Activated naive CD8-positive, alpha-beta T cell treated with anti-CD3 and anti-CD28 coated beads, Interleukin-2, amount 50 U/mL, for 16 hours (primary cell): ENCODE measurements at places on chromosomes 7 and 10.

DNA sequence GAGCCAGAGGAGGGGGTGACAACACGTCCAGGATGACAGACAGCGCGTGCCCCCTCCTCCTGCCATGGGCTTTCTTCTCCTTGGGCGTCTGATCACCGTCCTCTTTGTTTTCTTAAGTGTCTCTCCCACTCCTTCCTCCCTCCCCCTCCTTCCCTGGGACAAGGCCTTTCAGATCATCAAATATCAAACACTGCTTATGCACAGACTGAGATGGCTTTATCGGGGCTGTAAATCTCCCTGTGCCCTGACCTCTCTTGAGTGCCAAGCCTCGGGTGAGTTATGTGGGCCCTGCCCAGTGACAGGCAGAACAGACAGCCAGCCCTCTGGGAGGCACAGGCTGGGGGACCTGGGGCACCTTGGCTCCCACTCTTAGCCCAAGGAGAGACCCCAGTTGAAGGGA, 116.4 kb downstream of the C10orf105 start:
- no peak for DNase-seq

DNA sequence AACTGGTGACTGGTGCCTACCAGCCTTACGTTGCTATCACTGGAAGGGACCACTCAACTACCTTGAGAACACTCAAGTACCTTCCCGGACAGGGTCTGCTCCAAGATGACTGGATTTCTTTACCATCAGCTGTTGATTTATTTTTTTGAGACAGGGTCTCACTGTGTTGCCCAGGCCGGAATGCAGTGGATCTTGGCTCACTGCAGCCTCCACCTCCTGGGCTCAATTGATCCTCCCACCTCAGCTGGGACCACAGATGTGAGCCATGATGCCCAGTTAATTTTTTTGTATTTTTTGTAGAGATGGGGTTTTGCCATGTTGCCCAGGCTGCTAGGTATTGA, 45.2 kb upstream of the DLG5 start:
- no peak for DNase-seq

GRCh38 chr10:49643241-49644034, 29.6 kb downstream of the CHAT start:
- no peak for DNase-seq

DNA sequence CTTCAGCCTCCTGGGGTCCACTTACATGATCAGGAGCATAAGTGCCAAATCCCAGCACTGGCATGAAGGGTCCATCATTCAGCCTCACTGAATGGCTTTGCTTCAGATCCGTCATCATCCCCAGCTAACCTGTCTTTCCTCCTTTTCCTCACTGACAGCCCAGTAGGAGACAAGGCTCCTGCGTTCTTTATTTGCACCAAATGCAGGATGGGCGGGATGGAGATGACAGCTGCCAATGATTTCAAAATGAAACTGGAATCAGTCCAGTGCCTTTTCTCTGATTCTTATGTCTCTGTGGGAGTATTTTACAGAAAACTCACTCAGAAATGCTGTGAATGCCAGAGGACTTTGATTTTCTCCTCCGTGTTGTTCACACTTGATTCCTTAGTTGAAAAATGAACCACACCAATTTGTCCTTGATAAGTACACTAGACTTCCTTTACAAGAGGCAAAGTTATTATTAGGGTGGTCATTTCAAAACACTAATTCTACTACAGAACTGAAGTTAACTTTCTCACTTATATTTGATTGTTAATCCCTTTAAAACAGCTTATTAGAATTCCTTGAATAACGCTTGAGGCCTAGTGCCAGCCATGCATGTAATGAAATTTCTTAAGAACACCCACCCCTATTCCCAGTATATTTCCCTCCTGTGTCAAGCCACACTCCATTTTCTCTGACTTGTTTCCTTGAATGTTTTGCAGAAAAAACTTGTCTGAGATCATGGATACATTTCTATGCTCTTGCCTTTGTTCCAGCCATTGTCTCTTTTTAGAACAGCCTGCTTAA, at the start of gene AKR1C8:
Gene AKR1C8 (minus strand): TSS at position 164 of the 789 bp plus-strand sequence. CDS start 46 bp downstream, at position 118.
- no peak for DNase-seq

DNA sequence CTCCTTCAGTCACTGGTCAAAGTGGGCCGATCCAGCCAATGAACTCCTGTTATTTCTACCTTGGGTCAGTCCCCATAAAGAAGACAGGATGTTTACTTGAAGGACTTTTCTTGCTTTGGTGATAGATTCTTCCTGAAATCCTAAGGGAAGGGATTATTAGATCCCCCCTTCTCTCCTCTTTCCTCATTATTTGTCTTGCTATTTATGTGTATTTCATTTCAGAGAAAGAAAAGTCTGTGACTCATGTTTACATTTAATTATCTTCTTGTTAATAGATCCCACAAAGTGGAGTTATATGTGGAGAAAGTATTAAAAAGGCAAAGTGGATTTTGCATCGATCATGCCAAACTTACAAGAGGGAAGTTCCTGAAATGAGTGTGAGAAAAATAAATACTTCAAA, 341.5 kb downstream of the PHTF2 start:
- no peak for DNase-seq

GRCh38 chr7:140601566-140602174, 38.9 kb downstream of the DENND2A start:
- no peak for DNase-seq

- no peak for DNase-seq
Observed at GRCh38 chr7:44063894-44064651, 1.3 kb downstream of the PGAM2 start.

DNA sequence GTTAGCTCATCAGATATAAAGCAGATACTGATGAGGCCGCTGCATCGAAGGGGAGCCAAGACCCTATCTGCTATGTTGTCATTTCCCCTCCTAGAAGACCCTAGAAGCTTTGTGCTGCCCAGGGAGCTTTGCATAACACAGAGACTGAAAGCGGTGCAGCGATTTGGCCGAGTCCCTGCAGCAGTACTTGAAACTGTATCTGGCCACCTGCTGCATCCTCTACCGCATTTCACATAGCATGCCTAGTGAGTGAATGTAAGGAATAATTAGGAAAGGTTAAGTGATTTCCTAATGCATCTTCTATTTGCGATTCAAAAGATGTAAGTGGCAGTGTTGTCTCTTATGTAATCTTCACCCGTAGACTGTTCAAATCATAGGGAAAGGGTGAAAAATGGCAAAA, 106.7 kb downstream of the LRMDA start:
- DNase-seq: no peak

DNA sequence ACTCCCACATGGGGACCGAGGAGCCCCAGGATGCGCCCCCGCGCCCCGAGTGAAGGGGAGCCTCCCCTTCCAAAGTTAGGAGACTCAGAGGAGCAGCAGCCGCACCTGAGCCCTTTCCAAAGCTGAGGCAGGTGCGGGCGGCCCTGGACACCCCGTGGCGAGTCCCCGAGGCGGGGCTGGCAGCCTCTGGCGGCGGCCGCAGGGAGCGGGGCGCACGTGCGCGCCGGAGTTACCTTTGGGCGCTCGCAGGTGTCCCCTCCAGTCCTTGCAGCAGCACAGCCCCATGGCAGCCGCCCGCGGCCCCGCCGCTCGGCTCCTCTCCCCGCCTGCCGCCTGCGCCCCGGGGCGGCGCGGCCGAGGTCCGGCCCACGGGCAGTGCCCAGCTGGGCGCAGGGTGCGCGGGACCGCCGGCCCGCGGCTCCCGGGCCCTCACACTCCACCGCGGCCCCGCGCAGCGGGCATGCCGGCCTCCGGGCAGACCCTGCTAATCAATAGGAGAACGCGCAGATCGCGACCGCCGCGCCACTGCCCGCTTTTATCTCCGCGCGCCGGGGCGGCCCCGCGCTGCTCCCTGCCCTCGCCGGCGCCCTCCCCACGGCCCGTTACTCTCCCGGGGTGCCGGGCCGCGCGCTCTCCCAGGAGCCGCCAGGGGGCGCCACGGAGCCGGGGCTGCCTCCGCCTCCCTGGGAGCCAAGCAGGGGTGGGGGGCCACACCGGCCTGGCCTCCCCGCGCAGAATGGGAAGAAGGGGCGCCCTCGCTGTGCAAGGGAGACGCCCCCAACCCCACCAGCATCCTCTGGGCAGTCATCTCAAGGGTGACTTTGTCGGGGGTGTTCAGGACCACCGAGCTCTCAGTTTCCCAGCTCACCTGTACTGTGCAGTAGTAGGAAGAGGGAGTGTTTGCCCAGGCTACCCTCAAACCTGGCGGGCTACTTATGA, 80.8 kb downstream of the ARHGAP22 start:
- DNase-seq: no peak

- no peak for DNase-seq
Observed at GRCh38 chr10:4498711-4499251, 327.2 kb upstream of the AKR1E2 start.

DNA sequence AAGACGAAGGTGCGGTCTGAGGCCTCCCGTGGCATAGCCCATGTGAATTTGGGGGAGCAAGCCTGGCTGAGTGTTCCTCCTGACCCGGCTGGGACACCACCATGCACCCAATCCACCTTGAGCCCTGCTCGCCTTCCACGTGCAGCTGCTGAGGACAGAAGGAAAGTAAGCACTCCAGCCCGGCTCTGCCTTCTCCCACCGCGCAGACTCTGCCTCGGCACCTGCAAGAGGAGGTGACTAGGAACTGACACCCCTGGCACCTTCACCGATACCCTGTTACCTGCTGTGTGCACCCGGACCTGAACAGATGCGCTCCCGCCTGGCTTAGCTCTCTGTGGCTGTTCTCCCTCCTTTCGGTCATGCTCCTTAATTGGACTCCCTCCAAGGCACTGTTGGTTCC, 57.0 kb upstream of the OPN4 start:
- DNase-seq: no peak
